ENCODE measurements at places on chromosomes 5 and 9.

DNA sequence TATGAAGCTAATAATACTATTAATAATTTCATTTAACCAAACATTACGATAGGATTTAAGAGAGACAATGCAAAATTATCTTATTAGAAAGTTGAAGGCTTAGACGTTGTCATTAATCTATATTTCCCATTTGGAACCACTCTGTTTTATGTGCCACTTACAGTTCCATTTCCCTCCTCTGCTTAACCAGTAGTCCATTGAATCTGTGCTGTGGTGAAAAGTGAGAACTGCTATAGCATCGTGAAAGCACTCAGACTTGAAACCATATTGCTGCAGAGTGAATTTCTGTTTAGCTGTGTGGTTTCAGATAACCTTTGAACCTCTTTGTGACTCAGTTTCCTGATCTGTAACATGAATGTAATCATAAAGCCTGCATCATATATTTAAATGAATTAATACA lies 2304.5 kb downstream of the MAT2B start:
- DNase-seq = no peak

- DNase-seq = no peak
Measured at GRCh38 chr5:180043377-180043776, 28.2 kb downstream of the RNF130 start.

DNA sequence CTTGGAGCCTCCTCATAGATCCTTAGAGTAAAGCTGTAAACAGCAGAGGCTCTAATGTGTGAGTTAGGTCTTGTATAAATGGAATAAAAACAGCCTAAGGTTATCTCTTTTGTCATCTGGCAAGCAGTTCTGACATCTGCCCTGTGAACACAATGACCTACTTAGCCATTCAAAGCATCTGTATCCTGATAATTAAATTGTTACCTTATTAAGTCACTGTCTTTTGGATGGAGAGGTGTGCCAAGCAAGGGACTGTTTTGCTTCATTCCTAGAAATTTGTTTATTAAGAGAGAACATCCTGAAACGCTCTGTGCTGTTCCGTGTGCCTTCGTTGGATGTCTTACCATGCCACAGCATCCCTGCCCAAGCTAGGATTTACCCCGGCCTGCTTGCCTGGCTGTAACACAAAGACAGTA lies 1.5 kb downstream of the LSM11 start:
- no peak for DNase-seq

DNA sequence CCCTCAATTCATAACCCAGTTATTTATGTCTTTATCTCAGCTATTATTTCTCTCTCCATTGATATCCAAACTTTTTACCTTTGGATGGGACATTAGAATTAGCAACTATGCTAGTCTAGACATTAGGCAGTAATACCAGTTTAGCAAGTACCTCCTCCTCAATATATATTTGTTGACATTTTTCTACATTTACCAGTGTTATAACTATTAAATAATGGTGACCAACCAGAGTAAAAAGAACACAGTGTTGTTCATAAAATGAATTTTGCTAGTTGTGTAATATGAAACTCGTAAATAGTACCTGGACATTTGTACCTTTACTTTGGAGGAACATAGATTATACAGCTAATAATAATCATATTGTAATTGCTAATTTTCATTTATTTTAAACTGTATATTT lies 554.6 kb upstream of the CDH6 start:
- no peak for DNase-seq

GRCh38 chr9:13942695-13943094 lies 371.2 kb downstream of the NFIB start:
- no peak for DNase-seq

DNA sequence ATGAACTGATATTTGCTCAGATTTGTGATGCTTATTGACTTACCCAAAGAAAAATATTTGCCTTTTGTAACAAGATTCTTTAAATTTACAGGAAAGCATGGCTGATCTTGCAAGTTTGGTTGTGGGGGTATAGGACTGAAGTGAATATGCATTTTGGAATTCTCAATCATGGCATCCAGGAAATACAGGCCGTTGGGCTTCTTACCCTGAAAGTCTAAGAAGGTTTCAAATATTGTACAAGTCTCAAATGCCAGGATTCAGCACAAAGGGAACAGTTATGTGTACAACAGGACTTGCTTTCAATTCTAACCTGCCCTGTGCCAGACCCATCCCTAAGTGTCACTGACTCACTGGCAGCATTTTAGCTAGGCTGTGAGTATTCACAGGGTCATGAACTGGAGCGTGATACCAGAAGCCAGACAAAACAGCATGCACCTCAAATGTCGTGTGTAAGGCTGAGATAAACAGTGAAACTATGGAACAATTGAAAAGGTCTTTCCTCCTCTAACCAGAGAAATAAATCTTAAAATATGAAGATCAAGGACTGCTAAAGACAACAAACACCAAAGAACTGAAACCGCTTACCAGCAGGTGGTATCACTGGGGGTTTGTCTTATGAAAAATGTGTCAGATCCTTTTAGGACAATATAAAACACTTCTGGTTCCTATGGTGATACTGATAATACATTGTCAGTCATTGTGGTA lies 168.6 kb upstream of the RGMB start:
- no peak for DNase-seq

DNA sequence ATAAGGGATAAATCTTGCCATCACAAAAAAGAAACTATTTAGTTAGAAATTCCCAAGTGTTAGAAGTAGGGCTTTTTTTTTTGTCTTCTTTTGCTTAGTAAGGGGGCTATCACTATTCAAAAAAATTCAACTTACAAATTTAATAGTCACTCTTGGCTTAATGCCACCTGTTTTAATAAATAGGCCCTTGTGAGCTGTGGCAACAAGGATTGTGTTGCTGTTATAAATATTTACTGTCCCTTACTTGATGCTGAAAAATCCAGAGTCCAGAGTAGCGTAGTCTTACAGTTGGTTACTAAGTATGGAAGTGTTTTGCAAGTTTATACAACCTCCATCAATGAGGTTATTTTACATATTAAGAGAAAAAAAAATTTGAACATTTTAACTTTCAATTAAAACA lies 21.4 kb upstream of the CEP78 start:
- DNase-seq = no peak

DNA sequence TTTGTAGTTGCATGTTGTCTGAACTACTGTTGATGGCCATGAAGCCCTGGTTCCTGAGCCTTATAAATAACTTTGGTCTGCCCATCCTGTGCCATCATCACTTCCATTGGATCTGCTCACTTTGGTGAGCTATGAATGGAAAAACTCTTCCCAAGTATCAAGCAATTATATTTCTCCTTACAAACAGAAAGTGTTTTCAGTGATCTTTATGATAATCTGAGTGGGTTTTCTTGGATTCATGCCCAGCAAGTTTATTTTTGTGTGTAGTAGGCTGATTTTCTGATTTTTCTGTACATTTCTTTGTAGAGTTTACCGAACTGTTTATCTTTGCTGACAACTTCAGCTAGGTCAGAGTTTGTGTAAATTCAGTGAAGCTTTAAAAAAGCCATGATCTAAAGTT lies 31.0 kb downstream of the CAMK4 start:
- no peak for DNase-seq

GRCh38 chr9:127225801-127226625 lies 38.6 kb upstream of the GARNL3 start:
- no peak for DNase-seq

DNA sequence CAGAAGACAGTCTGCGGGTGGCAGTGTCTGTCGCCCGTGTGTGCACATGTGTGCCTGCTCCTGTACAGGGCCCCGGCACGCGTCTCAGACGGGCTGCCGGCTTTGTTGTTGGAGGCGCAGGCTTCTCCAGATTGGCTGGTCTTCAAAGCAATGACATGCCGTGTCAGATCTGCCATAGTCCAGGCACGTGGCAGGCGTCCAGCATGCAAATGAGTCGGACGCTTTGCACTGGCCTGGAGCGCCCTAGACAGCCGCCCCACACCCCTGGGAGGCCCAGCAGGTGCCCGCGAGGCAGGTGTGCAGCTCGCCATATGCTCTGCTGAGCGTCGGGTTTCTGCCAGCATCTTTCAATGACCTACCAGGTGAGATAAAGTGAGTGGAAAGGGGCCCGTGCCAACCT lies 71.5 kb downstream of the GADD45G start:
- no peak for DNase-seq

GRCh38 chr5:9207817-9208418 lies 338.0 kb downstream of the SEMA5A start:
- no peak for DNase-seq

DNA sequence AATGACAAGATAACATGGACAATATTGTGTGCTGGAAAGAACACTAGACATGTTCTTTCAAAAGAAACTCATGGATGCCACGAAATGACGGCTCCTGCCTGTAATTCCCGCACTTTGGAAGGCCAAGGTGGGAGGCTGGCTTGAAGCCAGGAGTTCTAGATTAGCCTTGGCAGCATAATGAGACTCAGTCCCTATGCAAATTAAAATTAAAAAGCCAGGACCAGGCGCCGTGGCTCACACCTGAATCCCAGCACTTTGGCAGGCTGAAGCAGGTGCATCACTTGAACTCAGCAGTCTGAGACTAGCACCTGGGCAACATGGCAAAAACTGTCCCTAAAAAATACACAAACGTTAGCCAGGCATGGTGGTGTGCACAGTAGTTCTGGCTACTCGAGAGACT lies 814.2 kb downstream of the BRINP1 start:
- DNase-seq = no peak

- DNase-seq = no peak
Measured at GRCh38 chr5:61626639-61627282, 294.7 kb downstream of the ZSWIM6 start.

GRCh38 chr9:28435456-28435855 lies 862.2 kb upstream of the C9orf72 start:
- no peak for DNase-seq

- no peak for DNase-seq
Measured at GRCh38 chr9:107614765-107615164, 125.2 kb upstream of the KLF4 start.

DNA sequence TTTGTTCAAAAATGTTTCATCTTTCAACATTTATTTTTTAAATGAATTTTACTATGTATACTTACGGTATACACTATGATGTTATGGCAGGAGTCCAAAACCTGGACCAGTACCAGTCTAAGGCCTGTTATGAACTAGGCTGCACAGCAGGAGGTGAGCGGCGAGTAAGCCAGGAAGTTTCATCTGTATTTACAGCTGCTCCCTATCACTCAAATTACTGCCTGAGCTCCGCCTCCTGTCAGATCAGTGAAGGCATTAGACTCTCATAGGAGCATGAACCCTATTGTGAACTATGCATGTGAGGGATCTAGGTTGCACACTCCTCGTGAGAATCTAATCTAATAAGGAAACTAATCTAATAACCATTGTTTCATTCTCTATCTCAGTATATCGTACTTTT lies 715.5 kb upstream of the PTPRD start:
- DNase-seq = no peak

GRCh38 chr5:3601061-3601710 lies 5.6 kb downstream of the IRX1 start:
- DNase-seq = no peak

DNA sequence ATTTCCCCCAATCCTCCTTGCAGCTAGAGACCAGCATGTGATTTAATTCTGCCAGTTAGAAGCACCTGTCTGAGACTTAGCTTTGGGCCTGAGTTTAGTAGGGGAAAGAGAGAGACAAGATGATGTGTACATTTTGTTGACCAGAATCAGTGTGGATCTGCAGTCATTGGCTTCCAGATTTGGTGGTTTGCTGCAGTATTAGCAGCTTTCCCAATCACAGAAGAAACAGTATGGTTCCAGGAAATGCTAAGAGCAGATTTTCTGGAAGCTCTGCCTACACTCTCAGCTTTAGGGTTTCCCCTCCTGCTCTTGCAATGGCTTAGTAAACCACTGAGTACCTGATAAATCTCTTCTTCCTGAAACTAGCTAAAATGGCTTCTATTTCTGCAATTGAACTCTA lies 48.8 kb upstream of the FREM1 start:
- DNase-seq = no peak

DNA sequence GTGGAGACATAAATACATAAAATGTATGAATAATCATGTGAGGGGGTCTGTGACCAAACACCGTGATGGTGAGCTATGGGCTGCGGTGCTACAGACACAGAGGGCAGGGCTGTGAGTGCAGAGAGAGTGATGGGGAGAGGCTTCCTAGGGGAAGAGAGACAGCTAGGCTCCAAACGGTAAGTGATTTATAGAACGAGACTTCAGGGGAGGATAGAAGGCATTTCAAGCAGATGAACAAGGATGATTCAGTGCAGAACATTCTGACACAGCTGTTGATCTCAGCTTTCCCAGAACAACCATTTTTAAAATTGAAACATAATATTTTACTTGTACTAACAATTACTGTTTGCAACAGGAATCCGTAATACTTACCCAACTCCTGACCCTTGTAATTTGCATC lies 100.7 kb downstream of the GAS1 start:
- no peak for DNase-seq

DNA sequence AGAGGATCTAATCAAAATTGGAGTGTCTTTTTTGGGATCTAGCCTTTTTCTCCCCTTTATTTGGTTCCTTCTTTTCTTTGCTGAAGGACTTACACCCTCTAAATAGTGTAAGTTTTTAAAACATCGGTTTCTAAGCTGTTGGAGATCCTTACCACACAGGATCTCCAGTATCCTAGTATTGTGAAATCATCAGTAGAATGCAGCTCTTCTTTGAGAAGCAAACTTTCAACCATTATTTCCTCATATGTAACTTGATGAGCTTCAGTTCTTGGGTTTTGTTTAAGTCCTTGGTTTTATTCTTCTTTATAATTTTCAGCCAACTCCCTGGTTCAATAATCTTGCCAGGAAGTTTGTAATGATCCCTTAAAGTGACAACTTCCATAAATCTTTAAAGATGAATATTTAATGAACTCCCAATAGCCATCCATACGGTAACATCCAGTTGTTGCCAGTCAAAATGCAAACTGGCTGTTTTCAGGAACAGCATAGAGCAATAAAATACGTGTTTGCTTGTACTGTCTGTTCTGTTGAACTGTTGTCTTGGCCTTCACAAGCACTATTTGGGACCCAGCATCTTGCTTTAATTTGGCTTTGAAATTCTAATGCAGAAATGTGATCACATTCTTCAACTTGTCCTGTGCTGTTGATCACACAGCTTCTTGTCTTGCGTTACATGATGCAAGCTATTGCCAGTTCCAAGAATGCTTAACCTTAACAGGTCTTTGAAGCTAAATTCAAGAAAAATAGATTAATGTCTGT lies 34.8 kb upstream of the TTC23L start:
- no peak for DNase-seq

DNA sequence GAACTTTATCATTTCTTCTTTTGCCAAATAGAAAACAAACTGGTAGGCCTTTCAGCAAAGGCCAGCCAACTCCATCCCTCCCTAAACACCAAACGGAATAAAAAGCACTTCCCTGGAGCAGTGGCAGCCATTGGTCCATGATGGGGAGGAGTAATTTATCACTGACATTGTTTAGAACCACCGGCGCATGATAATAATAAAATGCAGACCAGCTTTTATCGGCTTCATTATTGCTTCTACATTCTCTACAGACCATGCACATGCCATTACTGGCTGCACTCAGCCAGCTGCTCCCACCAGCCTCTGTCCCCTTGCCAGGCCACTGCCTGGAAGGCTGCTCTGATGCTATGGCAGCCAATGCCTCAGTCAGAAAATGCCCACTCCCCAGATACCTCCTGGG lies 45.9 kb downstream of the ABCA1 start:
- DNase-seq = peak; percentile 42

Data from left hindlimb (tissue), 1 donor.